GM12864 (cell line): ENCODE measurements at places on chromosomes 5 and 9.

- DNase-seq, result no peak
Observed at GRCh38 chr5:173846929-173847501, 41.1 kb upstream of the CPEB4 start.

DNA sequence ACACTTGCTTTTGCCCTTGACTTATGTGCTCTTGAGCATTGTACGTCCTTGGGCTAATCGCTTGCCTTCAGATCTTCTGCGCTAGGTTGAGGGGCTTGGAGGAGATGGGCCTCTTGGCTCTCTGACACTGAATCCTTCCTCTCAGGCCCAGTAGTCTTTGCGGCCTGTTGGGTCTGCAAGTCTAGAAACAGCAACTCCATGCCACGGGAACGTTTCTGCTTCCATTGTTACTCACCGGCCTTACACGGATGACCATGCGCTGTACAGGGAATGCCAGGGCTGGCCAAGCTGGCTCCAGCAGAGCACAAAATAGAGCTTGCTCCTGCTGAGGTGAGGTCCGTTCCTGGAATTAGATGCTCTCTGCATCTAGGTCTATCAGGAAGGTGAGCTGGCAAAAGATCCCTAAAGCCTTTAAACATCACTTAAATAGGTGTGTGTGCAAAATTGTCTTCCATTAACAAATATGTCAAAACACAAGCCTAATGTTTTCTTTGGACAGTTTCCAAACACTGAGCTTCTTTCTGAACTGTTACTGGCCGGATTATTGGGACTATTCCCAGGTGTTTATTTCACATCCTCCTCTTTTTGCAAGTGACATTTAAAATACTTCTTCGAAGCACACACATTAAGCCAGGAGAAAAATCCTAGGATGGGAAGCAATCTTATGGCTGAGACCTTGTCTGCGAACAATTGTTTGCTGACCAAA is 29.7 kb downstream of the DAPK1 start:
- no peak for DNase-seq

DNA sequence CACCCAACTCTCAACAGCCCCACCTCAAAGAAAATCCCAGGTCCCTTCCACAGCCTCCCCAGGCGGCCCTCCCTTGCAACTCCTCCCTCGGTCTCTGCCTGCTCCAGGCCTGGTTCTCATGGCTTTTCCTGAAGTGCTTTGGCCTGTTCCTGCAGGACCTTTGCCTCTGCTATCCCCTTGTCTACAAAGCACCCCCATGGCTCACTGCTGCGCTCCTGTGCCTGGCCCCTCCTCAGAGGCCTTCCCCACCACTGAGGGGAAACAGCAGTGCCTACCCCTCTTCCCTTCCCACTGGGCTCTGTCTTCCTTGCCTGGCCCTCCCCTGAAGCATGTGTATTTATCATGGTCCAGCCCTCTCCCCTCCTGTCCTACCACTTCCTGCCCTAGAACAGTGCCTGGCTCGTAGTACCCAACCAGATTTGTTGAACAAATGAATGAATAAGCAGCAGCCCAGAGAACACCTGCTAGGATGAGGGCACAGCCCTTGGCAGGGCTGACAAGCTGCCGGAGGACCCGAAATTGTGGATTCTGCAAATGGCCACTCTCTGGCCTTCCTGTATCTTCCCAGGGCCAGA is 68.6 kb upstream of the LRRTM2 start:
- no peak for DNase-seq

DNA sequence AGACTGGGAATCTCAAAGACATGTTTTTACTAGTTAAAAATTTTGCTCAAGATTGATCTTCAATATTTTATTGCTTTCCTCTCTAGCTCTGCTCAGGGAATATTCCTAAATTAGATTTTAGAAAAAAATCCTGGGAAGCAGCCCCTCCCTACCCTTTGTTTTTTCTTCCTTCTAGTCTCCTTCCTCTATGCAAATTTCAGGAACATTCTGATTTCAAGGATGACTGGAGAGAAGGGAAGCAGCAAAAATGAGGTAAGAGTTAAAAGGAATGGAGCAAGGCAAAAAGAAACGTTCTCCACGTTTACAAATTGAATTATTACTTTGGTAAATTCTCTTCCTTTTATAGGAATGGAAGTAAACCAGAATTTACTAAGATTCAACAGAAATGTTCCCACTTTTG is 493.4 kb upstream of the TUSC1 start:
- DNase-seq, result no peak

DNA sequence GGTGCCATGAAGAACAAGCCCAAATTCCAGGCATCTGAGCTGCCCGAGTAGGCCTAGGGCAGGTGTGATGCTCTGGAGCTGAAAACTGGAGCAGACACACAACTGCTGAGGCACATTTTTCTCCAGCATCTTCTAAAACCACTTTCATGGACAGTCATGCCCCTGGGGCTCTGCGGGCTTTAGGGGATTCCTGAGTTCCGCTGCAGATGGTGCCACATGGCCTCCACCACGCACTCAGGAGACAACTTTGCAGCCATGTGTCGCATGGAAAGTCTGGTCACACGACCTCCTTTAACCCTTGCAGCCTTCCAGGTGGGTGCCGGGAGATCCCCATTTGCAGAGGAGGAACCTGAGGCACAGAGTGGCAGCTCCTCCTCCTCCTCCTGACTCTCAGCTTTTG is 112.8 kb upstream of the SARDH start:
- DNase-seq, result no peak

DNA sequence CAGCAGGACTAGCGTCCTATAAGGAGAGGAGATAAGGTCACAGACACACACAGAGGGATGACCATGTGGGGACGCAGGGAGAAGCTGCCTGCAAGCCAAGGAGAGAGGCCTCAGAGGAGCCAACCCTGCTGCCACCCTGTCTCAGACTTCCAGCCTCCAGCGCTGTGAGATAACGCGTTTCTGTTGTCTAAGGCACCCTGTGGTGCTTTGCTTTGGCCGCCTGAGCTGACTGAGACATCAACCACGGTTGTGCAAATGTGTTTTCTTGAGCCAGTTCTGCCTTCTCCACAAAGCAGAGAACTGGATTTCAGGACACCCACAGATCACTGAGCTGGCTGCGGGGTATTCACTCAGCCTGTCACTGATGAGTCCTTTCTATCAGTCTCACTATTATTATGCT is 149.1 kb downstream of the NXNL2 start:
- DNase-seq, result no peak

DNA sequence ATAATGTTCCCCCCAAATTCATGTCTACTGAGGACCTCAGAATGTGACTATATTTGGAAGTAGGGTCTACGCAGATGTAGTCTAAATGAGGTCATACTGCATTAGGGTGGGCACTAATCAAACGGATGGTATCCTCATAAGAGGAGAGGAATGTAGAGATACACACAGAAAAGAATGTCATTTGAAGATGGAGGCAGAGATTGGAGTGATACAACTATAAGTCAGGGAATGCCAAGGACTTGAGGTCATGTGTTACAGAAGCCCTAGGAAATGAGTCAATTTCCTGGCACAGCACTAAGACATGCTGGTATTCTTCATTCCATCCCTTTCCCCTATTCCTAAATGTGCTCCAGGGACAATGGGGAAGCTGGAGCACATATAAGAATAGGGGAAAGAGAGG is 758 bp upstream of the PDCD1LG2 start:
- DNase-seq, result no peak

DNA sequence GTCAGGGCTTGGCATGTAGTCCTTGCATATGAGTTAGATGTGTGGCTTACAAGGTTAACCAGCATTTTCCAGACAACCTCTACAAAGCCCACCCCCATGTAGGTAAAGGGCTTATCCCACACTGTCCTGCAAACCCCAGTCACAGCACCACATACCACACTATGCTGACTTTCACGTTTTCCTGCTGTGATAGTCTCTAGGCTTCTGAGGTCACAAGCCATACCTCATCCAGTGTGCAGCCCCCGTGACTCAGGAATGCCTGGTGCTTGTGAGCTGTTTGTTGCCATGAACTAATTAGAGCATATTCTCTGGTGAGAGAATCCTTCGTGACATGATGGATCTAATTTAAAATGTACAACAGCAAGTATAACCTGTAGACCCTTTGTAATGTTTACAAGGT is 50.8 kb downstream of the ERAP1 start:
- DNase-seq, result no peak

- DNase-seq, result no peak
Observed at GRCh38 chr5:119396030-119396664, 40.3 kb downstream of the TNFAIP8 start.

- DNase-seq, result no peak
Observed at GRCh38 chr9:99416007-99416406, 193.9 kb downstream of the SEC61B start.

- no peak for DNase-seq
Observed at GRCh38 chr9:108083796-108084352, 594.3 kb upstream of the KLF4 start.

GRCh38 chr9:101480386-101480785 is 44.8 kb upstream of the ALDOB start:
- DNase-seq, result no peak

GRCh38 chr5:55223812-55224240 is 3.3 kb downstream of the MCIDAS start:
- no peak for DNase-seq

- DNase-seq, result no peak
Observed at GRCh38 chr5:159773062-159773924, 143.0 kb upstream of the ADRA1B start.

GRCh38 chr5:159021136-159021900 is 78.4 kb downstream of the EBF1 start:
- no peak for DNase-seq

GRCh38 chr5:131944702-131945550 is 537 bp downstream of the MEIKIN start:
- no peak for DNase-seq

DNA sequence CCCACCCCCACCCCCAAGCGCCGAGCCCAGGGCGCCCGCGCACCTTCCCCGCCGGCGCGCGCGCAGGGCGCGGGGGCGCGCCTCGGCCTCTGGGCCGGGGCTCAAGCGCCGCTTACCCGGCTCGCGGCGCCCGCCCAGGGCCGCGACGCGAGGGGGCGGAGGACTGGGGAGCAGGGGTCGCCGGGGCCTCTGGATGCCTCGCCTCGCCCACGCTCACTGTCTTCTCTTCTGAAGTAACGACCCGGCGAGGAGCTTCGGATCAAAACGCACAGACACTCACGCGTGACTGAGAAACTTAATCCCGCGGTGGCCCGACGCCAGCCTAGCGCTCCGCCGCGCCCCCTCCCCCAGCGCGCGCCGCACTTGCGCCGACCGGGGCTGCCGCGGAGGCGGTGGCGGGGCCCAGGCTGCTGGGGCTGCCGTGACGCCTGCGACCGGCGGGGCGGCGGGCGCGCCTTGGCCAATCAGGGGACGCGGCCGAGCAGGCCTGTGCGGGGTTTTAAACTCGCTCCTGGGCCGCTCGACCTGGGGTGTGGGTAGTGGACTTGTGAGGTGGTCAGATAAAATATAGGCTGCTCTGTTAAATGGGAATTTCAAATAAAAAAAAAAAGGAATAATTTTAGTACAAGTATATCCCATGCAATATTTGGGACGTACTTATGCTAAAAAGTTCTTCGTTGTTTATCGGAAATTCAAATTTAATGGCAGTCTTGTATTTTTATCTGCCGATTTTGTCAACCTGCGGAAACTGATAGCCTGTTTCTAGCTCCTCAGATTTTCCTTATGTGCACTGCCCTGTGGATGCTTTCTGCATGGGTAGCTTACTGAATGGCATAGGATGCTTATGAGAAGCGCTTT is at the start of gene MPDZ:
Gene MPDZ (minus strand): TSS at position 409 of the 858 bp plus-strand sequence. CDS start 29,377 bp downstream, outside the sequence.
- DNase-seq, result no peak

GRCh38 chr9:125932012-125932411 is 184.8 kb downstream of the PBX3 start:
- DNase-seq, result no peak

DNA sequence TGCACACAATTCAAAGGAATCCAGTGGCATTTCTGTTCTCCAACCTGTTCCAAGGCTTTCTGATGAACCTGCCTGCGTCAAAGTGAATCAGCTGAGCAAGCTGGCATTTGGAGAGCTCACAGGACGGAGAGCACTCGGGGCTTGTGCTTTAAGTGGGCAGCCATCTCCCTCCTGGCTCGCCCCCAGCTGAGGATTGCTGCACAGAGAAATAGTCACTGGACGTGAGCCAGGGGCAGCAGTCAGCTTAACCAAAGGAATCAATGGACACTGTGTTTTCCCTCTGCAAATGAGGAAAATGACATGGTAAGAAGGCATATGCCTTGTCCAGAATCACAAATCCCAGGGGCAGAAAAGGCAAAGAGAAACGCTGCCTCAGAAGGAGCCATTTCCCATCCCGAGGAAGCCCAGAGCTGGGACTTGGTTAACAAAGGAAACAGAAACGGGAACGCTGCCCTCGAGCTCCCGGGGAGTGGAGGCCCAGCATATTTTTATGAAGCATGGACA is 299.4 kb downstream of the ZSWIM6 start:
- DNase-seq, result no peak

DNA sequence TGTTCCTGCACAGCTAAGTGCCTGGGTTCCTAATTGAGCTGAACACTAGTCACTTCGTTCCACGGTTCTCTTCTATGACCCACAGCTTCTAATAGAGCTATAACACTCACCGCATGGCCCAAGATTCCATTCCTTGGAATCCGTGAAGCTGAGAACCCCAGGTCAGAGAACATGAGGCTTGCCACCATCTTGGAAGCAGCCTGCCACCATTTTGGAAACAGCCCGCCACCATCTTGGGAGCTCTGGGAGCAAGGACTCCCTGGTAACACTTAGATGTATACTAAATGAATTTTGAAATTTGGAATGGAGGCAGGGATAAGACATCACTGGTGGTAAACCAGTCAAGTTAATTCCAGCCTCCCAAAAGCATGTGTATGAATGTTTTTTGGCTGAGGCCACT is 60.4 kb downstream of the KIAA0825 start:
- no peak for DNase-seq

GRCh38 chr9:109149089-109149488 is 18.0 kb downstream of the FRRS1L start:
- no peak for DNase-seq

- DNase-seq, result no peak
Observed at GRCh38 chr9:122333169-122333808, 37.5 kb upstream of the PTGS1 start.

DNA sequence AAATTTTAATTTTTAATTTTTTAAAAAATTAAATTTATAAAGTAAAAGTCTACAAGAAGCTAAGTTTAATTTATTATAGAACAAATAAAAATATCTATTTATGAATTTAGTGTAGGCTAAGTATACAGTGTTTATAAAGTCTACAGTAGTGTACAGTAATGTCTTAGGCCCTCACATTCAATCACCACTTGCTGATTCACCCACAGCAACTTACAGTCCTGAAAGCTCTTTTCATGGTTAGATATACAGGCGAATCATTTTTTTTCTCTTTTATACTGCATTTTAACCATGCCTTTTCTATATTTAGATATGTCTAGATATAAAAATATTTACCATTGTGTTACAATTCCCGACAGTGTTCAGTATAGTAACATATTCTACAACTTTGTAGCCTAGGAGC is 55.9 kb downstream of the PCSK1 start:
- no peak for DNase-seq

GRCh38 chr5:138504799-138505198 is 38.2 kb downstream of the ETF1 start:
- no peak for DNase-seq

- no peak for DNase-seq
Observed at GRCh38 chr9:91732187-91733005, 217.6 kb downstream of the ROR2 start.

- DNase-seq, result no peak
Observed at GRCh38 chr5:146527785-146528184, 11.8 kb upstream of the GPR151 start.

GRCh38 chr5:110054240-110054639 is 364.5 kb downstream of the MAN2A1 start:
- DNase-seq, result peak; percentile 40

- DNase-seq, result no peak
Observed at GRCh38 chr9:133750982-133751649, 13.0 kb upstream of the SARDH start.

GRCh38 chr9:68508547-68508946 is 32.1 kb downstream of the TMEM252 start:
- DNase-seq, result no peak
